Esophagus mucosa (tissue), 1 donor: ENCODE measurements at places on chromosomes 12 and 14. TPM values are rescaled to one million over a fixed set of nuclear protein-coding genes. Genes with fewer than 3 reads are reported as not detected.

DNA sequence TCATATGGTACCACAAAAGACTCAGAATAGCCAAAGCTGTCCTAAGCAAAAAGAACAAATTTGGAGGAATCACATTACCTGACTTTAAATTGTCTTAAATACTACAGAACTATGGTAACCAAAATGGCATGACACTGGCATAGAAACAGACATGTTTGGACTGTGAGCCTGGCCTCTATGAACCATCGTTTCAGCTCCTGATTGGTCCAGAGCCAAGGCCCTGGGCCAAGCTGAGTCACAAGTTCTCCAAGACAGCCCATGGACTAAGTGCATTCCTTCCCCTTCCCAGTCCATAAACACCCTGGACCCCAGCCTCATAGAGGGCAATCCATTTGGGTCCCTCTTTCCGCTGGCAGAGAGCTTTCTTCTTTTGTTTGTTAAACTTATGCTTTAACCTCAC lies 12.1 kb upstream of the PRR4 start:
- ATAC-seq, result no peak

DNA sequence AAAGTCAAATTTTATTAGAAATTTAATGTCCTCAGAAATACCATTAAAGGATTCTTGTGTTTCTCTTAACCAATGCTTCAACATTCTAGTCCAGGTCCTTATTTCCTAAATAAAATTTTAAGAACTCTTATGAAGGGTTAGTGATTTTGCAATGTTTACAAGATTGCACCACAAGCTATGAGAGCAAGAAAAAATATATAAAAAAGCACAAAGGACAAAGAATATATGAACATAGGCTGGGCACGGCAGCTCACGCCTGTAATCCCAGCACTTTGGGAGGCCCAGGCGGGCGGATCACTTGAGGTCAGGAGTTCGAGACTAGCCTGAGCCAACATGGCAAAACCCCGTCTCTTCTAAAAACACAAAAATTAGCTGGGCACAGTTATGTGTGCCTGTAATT lies 7.7 kb downstream of the RACGAP1 start:
- no peak for ATAC-seq

The MDP1 gene
- total RNA-seq, result 9.5 TPM

The TMPRSS12 gene
- not detected for total RNA-seq
